Hematopoietic multipotent progenitor cell treated with erythropoietin and hydrocortisone succinate and interleukin-3 and kit ligand, for 4 days (in vitro differentiated cells): ENCODE measurements at places on chromosomes 12 and 14.

DNA sequence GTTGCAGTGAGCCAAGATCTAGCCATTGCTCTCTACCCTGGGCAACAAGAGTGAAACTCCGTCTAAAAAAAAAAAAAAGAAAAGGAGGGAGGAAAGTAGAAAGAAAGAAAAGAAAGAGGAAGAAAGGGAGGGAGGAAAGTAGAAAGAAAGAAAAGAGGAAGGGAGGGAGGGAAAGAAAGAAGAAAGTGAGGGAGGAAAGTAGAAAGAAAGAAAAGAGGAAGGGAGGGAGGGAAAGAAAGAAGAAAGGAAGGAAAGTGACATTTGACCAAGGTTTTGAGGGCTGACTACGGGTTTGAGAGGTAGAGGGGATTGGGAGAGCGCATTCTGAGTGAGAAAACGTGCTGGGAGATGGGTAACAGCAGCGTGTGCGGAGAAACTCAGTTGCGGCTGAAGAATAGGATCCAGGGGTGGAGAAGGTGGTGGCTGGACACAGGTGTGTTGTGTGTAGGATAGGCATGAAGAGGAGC, 521 bp upstream of the PAPLN start:
- no peak for DNase-seq

GRCh38 chr14:24673534-24674203, 39.7 kb upstream of the GZMB start:
- peak; percentile 61 for DNase-seq

GRCh38 chr12:101877806-101878242, 444 bp downstream of the DRAM1 start:
- DNase-seq = peak; percentile 39

DNA sequence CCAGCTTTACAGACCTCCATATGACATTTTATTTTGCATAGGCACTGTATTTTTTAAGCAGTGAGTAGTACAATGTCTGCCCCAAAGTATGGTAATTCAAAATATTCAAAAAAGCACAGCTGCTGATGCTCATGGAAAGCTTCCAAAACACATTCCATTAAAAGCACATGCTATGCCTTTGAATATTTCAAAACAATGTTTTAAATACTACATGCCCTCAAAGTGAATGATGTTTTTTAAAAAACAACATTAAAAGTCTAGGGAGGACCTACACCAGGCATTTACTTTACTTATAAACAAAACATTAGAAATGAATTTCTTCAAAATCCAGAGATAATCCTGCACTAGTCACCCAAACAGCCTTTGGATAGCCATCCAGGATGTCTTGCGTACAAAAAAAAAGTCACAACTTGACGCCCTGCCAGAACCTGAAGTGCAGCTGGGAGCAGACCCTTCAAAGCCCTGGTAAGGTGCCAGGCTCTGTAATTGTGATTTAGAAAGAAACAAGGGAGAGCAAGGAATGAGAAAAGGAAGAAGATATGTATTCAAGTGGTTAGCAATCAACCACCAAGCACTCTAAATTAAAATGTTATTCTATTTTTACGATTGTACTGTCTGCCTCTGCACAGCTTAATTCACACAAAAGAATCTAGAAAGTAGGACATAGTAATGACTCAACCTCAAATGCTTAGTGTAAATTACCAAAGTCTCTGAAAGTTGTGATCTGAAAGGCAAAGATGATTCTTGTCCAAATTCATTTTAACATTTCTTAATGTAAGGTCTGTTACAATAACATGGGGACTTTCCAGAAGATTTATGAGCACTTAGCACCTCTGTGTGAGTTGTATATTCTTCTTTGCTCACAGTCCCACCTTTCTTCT, 31.9 kb downstream of the CEP83 start:
- DNase-seq = no peak

DNA sequence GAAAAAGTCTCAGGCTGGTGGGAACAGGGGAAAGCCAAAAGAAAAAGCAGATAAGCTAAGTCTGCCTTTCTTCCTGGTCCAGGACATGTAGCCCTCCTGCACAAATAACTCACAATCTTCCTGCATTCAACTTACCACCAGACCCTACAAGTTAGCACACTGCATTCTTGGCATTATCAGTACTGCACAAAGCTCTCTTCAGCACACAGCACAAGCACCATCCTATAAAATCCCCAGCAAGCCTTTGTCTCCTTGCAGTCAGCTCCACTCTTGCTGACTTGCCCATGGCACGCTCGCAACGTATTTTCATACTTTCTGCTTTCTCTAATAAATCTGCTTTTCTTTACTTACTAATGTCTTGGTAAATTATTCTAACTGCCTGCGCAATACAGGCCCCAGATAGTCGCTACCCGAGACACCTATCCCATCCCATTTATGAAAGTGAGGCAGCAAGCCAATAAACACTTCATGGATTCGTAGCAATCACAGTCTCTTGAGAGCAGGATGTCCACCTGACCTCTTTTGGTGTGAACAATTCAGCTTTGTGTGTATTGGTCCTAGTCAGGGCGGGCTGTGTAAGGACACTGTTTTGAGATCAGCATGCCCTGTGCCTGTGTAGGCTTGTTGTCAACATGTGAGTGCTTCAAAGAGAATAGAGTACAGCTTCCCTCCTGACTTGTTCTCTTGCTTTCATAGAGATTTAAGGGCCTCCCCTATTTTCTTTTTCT, 49.0 kb downstream of the TMEM117 start:
- no peak for DNase-seq

DNA sequence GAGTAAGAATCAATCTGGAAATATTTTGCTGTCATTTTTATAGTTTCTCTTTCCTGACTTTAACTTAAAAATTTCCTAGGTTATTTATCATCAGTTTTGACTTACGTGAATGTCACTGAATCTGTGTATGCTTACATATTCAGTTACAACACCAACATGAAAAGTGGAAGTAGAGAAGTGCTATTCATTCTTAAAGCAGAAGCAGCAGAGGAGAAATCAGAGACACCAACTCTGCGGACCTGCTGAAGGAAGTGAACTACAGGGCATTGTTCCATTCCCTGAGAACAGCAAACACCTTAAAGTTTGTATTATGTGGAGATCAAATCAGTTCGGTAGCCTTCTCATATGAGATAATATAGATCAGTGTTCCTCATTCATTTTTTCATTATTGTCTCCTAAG, 34.1 kb downstream of the RAD51B start:
- peak; percentile 51 for DNase-seq

DNA sequence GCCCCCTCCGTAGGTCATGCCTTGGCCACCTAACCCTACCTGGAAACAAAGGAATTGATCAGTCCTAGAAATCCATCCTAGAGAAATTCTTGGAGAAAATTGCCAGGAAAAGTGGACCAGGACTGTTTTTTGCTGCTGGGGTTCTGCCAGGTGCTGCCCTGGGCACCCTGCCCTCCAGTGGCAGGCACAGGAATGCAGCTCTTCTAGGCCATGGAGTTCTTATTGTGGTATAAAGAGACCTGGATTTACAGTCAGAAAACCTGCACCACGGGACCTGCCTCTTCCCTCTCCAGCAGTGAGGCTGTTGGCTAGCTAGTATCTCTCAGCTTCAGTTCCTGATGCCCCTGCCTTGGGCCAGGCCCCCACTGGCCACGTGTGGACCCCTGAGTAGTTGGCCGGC, 59.7 kb downstream of the SLC24A4 start:
- DNase-seq = peak; percentile 31

- no peak for DNase-seq
Measured at GRCh38 chr12:52686756-52687487, 6.7 kb upstream of the KRT1 start.

GRCh38 chr12:48237162-48237561, 34.1 kb upstream of the OR10AD1 start:
- DNase-seq = no peak
